ENCODE measurements at places on chromosomes 3 and 15. TPM values are rescaled to one million over a fixed set of nuclear protein-coding genes. Genes with fewer than 3 reads are reported as not detected.

- no peak for DNase-seq
Measured at GRCh38 chr15:32641517-32642059, at the start of gene SCG5. TSS of gene SCG5 (plus strand) at chr15:32641710. CDS start at chr15:32643593, 1,883 bp downstream.

DNA sequence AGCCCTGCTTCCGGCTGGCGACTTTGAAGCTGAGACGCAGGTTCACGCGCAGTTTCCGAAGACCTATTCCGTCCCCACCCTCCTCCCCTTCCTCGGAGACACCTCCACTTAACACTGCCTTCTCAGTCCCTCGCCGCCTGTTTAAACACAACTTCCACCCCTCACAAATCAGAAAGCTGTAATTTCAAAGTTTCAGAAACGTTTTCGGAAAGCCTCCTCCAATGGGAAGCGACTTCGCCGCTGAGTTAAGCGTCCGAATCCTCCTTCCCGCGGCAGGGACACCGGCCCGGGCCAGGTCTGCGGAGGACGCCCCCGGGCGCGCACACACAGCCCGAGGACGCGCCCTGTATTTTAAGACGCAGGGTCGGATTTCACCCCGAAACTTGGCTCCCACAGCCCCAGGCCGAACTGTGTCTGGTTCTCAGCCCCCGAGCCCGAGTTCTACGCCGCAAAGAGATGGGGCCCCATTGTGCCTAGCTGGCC, 559 bp upstream of the LRRN1 start:
- DNase-seq, result no peak

GRCh38 chr15:62125773-62126172, 39.3 kb downstream of the C2CD4B start:
- DNase-seq, result peak; percentile 58

DNA sequence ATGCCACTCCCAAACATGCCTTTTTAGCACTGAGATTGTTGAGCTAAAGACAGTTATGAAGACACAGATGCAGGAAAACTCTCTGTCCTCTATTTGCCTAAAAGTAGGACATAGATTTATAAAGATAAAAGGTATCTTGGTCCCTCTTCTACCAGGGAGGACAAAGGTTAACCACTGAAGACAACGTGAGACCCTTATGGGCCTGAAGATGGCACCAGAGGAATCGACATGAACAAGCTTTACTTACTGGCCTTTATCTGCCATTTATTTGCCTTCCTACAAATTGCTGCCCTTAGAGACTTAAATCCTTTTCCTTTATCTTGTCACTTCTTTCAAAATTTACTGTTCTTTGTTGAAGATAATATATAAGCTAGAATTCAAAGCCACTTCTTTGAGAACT, 109.7 kb upstream of the FAM3D start:
- peak; percentile 2 for DNase-seq

GRCh38 chr3:190359813-190360212, 28.1 kb upstream of the CLDN16 start:
- DNase-seq, result no peak

DNA sequence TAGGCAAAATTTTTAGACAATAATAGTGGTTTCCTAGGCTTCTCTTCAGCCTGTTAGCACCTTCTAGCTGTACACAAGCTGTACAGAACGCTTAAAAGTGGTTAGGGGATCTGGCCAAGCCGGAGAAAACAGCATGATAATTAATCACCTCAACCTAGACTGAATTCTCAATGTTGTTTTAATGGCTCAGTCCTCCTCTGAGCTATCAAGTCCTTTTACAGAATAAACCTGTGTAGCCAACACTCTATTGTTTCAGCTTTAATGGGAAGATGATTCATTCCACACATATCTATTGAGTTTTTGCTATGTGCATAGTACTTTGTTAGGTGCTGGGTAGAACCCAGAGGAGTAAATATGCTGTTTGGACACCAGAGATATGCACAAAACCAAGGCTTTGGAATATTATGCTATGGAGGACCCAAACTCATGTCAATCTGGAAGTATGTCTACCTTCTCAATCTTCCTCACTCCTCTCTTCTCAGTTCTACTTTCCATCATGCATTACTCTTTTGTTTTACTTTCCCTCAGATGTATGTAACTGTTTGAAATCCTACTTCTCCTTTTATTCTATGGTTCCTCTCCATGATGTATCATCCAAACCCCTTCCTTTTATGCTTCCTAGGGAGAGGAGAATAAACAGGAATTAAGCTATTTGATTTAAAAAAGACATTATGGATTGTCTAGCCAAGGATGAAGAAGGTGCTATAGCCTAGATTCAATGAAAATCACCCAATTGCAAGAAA, 27.6 kb upstream of the UBE2E2 start:
- no peak for DNase-seq

Gene TICRR
- total RNA-seq, result 9.0 TPM

Gene WDR49
- total RNA-seq, result not detected

DNA sequence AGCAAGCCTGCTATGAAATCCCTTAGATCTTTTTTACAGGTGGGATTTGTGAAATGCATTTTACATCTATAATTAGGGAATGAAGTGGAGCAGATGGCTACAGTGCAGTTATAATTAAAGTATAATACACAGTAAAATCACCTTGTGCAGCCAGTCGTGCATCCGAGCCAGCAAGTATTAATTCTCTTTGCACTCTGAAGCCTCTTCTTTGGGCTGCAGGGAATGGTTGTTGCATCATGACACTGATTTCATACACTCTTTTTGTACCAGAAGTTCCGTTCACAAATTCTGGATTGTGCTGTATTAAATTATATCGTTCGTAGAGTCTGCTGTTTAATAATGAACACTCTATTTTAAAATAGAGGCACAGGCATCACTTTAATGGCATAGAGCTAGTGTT, 28.7 kb upstream of the TP63 start:
- no peak for DNase-seq

DNA sequence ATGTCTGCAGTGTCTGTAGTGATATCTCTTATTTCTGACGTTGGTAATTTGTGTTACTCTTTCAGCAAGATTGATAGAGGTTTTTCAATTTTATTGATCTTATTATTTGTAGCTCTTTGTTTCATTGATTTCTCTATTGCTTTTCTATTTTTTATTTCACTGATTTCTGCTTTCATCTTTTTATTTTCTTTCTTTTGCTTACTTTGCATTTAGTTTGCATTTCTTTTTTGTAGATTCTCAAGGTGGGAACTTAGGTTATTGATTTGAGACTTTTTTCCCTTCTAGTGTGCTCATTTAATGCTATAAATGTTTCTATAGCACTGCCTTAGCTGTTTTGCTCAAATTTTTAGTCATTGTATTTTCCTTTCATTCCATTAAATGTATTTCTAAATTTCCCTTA, 49.5 kb upstream of the GABRG3 start:
- DNase-seq, result no peak

DNA sequence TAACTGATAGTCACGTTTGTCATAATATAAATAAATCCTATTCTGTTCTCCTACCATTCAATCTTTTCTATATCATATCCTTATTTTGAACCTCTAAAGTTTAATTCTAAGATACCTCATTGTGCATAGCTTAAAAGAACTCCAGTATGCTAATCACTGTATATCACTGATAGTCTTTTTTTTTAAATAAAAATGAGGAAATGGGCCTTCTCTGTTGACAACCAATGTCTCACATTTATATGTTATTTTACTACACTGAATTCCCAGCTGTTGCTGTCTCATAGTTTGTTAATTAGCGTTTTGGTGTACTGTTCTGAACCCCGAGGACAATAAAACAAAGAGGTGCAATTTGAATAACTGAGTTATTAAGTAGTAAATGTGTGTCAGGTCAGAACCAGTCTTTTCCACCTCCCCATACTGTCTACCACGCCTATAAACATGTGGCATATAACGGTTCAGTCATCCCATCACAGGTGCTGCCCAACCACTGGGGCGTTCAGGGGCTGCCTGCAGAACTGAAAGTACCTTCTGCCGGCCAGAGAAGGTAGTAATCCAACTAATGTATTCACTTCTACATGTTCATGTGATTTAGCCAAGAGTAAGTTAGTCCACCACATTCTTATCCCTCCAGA, 14.9 kb downstream of the CBLB start:
- DNase-seq, result no peak

Gene PARL
- total RNA-seq, result 39.9 TPM

Gene MEX3B
- total RNA-seq, result 7.1 TPM

Gene SLC24A5
- 0.29 TPM for total RNA-seq
